ENCODE measurements at places on chromosomes 6 and 20. TPM values are rescaled to one million over a fixed set of nuclear protein-coding genes. Genes with fewer than 3 reads are reported as not detected.

Gene OTOR
- not detected for total RNA-seq

- DNase-seq: no peak
These were observed 35.4 kb downstream of the CEP250 start for GRCh38 chr20:35490736-35491181.

- no peak for DNase-seq
These were observed 202.2 kb upstream of the CCN2 start for GRCh38 chr6:132153221-132153898.

GRCh38 chr6:37319856-37320480, 33.8 kb upstream of the RNF8 start:
- DNase-seq: no peak

DNA sequence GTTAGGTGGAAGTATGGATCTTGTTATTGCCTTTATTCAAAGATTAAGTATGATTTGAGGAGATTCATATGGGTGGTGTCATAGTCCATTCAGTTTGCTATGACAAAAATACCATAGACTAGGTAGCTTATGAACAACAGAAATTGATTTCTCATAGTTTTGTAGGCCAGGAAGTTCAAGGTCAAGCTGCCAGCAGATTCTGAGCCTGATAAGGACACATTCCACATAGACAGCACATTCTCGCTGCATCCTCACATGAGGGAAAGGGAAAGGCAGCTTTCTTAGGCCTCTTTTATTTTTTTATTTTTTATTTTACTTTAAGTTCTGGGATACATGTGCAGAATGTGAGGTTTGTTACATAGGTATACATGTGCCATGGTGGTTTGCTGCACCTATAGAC, 27.7 kb downstream of the ME1 start:
- no peak for DNase-seq

- DNase-seq: no peak
These were observed 928.9 kb upstream of the CITED2 start for GRCh38 chr6:140303218-140303949.

All from upper lobe of right lung (tissue), 1 donor.